Stimulated activated CD4-positive, alpha-beta T cell treated with anti-CD3 and anti-CD28 coated beads, Interleukin-1b, Interleukin-23, amount 100 ng/mL, for 1 hour (primary cell): ENCODE measurements at places on chromosomes 7 and 10.

- DNase-seq, result no peak
Observed at GRCh38 chr7:123096434-123096833, 100.9 kb upstream of the TAS2R16 start.

GRCh38 chr7:114112806-114113205, 194.0 kb upstream of the PPP1R3A start:
- no peak for DNase-seq

DNA sequence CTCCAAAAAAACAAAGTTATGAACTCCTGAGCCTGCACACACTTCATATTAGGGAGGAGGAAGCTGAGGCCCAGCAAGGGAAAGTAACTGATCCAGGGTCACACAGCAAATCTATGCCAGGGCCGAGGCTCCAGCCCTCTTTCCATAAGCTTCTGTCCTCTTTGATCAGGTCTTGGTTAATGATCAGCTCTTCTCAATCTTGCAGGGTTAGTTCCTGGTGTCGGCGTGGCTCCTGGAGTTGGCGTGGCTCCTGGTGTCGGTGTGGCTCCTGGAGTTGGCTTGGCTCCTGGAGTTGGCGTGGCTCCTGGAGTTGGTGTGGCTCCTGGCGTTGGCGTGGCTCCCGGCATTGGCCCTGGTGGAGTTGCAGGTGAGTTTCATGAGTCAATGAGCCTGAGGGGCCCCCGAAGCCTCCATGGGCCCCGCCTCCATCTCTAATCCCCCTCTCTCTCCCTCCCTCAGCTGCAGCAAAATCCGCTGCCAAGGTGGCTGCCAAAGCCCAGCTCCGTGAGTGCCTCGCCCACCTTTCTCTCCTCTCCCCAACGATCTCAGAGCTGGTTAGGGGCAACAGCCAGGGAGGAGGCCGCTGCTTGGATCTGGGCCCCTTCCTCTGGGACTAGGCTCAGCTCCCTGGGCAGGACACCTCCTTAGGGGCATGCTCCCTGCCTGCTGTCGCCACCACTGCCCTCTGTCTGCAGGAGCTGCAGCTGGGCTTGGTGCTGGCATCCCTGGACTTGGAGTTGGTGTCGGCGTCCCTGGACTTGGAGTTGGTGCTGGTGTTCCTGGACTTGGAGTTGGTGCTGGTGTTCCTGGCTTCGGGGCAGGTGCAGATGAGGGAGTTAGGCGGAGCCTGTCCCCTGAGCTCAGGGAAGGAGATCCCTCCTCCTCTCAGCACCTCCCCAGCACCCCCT, 23.7 kb upstream of the LIMK1 start:
- no peak for DNase-seq

DNA sequence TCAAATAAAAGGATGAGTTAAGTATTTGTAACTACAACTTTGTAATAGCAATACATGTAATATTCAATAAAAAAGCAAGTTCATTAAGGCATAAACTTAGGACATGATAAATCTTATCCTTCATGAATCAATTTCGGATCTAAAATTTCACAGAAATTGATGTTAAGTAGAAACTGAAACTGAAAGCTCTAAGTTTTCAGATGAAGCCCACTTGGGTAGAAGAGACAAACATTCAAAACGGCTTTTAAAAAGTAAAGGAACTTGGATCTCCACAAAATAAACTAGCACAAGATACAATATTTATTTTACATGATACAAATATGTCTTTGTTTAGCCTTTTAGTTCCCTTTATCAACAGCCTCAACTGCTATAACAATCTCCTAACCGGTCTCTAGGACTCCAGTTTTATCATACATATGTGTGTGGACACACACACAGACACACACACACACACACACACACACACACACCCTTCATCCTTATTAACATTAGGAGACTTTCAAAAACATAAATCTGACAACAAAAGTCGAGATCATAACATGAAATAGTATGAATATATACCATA, 83.7 kb downstream of the USP6NL start:
- DNase-seq, result no peak

DNA sequence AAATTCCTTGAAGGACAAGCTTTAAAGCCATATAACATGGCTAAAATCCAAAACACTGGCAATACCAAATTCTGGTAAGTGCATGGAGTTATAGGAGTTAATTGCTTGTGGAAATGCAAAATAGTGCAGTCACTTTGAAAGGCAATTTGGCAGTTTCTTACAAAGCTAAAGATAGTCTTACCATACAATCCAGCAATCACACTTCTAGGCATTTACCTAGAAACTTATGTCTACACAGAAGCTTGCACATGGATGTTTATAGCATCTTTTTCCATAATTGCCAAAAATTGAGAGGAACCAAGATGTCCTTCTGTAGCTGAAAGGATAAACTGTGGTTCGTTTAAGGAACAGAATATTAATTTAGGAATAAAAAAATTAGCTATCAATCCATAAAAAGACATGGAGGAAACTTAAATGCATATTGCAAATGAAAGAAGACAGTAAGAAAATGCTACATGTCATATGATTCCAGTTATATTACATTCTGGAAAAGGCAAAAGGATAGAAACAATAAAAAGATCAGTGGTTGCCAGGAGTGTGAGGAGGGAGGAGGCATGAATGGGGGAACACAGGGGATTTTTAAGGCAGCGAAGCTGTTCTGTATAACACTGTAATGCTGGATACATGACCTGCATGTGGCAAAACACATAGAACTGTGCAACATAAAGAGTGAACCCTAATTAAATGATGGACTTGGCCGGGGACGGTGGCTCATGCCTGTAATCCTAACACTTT, 51.9 kb downstream of the GNAT3 start:
- no peak for DNase-seq

- no peak for DNase-seq
Observed at GRCh38 chr7:116030651-116031276, at the start of gene TFEC. Gene TFEC (minus strand): TSS chr7:116030763. CDS start chr7:115984441, 46,322 bp downstream.

- no peak for DNase-seq
Observed at GRCh38 chr10:14678637-14679036, 96.1 kb downstream of the FAM107B start.

DNA sequence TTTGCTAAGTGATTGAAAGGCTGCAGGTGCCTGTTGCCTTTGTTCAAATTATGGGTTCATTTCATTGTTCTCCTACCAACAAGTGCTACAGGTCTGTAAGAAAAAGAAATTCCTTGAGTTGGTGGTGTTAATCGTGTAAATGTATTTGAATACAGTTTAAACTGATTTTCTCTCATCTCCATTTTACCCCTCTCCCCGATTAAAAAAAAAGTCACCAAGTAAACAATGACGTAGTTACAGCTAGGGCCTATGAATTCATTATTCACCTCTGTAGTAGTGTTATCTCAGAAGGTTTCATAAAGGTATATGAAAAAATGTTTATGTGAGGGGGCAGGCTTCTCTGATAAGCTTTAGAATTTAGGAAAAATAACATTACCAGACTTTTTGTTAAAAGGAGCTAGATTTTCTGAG, 1.1 kb downstream of the REEP3 start:
- DNase-seq, result no peak

GRCh38 chr7:44277851-44278250, 47.5 kb downstream of the CAMK2B start:
- no peak for DNase-seq

DNA sequence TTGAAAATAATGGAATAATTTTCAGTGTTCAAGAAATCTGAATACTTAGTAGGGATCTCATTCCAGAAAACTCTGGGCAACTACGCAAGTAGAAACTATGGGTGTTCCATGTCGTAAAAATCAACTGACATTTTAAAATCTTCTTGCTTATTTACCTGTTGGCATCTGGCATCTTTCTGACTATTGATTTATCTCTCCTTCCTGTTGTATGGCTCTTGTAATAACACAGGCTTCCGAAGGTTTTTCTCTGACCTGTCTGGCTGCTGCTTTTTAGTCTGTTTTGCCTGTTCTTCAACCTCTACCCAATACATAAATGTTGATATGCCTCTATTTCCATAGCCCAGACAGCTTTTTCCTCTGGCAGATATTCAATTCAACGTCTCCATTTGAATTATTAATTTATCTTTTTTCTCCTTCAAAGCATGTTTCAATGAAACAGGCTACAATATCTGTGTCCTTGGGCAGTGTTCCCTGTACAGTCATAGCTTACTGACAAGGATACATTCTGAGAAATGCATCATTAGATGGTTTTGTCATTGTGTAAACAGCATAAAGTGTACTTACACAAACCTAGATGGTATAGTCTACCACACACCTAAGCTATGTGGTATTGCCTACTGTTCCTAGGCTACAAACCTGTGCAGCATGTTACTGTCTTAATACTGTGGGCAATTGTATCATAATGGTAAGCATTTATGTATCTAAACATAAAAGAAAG, 105.9 kb upstream of the ETV1 start:
- no peak for DNase-seq

GRCh38 chr7:19248681-19249080, 103.5 kb upstream of the FERD3L start:
- DNase-seq, result no peak

DNA sequence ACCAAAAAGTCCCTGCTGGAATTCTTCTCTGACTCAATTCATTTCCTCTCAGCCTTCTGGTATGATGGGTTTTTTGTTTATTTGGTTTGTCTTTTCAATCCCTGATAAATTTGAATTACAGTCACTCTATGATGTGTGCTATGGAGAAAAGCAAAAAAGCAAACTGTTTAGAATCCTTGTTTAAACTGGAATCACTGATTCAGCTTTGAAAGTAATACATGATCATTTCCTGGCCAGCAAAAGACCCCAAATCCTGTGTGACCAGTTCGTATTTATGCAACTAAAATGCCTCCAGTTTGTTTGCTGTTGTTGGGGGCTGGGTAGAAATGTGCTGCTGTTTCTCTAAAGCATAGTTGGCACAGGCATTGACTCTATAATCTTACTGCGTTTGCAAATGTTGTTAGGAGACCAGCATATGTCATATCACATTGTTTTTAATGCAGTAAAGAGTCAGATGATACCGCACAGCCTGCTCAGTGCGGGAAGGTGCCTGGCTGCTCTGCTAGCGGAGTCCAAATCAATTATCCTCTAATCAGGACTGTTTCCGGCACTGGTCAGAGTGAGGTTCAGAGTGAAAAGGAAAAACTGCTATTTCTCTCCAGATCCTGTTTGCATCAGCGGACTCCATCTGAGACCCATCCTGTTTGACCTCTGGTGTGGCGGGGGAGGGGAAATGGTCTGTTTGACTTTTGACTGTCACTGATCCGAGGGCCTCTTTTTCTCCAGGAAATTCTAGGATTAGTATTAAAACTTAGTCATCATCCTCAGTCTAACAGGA, 40.6 kb upstream of the ADD3 start:
- DNase-seq, result no peak

- no peak for DNase-seq
Observed at GRCh38 chr10:29426420-29426819, 137.6 kb downstream of the LYZL1 start.

GRCh38 chr10:125003146-125003900, 61.4 kb downstream of the ZRANB1 start:
- no peak for DNase-seq

- no peak for DNase-seq
Observed at GRCh38 chr7:90693939-90694338, 97.8 kb downstream of the CDK14 start.

GRCh38 chr7:155007947-155008346, 5.0 kb upstream of the PAXIP1 start:
- DNase-seq, result no peak

GRCh38 chr10:12540341-12540781, 191.0 kb downstream of the CAMK1D start:
- no peak for DNase-seq

DNA sequence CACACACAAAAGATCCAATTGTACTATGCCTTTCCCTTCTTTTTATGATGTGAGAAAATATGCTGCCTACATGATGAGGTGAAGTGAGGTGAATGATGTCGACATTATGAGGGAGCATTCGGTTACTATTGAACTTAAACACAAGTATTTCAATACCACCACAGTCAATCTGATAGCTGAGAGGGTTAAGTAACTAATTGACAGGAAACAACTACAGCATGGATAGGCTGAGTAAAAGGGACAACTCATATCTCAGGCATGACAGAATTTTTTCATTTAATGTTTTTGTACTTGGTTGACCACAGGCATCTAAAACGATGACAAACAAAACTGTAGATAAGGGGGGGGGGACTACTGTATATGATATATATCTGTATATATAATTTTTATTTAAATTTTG, 488.9 kb downstream of the SH2D4B start:
- no peak for DNase-seq

DNA sequence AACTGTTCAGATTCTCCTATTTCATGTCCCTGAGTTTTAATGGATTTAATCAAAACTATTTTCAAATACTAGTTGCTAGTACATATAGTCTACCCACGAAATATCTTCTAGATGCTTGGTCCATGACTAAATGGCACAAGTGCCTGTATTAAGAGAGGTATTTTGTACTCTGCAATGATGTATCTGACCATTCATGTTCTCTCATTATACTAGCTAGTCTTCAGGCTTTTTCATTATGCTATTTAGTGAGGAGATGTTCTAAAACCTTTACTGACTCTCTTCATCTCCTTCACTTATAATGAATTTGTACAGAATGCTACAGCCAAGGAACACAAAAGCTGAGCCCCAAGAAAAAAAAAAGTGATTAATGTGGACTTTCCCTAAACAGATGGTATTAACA, 222.5 kb downstream of the AHR start:
- DNase-seq, result no peak

- DNase-seq, result no peak
Observed at GRCh38 chr7:106643216-106644000, 17.6 kb downstream of the CCDC71L start.

DNA sequence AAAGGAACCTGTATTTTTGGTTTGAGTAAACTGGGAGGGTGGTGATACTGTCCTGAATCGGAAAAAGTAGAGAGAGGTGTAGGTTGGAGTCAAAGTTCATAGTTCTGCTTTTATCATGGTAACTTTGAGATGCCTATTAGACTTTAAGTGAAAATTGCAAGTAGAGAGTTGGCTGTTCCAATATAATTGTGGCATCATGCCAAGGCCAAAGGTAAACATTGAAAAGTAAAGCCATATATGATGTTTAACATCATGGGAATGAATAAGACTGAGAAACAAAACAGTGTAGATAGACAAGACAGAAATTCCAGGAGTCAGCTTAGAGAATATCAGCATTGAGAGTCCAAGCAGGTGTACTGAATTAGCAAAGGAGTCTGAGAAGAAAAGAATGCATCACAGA, 570.9 kb downstream of the HTR7 start:
- no peak for DNase-seq

GRCh38 chr10:27646194-27646593, 99.4 kb downstream of the MKX start:
- DNase-seq, result no peak

DNA sequence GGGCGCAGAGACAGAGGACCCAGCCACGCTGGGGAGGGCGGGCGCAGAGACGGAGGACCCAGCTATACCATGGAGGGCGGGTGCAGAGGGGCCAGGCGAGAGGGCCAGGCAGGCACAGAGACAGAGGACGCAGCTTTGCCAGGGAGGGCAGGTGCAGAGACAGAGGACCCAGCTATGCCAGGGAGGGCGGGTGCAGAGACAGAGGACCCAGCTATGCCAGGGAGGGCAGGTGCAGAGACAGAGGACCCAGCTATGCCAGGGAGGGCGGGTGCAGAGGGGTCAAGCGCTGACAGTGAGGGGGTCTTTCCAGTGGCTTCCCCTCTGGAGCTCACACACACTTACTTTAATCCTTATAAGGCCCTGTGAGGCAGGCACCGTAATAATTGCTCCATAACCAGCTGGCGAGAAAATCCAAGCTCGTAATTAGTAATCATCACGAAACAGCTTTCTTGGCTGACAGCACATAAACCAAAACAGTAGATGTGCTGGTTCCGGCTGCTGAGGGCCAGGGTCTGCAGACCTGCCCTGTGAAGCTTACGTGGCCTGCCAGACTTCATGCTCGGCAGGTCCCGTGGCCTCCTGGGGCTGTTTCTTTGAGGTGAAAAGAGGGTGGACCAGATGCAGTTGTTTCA, 137.2 kb downstream of the VIPR2 start:
- no peak for DNase-seq
